ENCODE measurements at places on chromosomes 4 and X.

GRCh38 chrX:47202316-47202715 lies 8.7 kb downstream of the UBA1 start:
- no peak for DNase-seq

- DNase-seq, result no peak
Observed at GRCh38 chr4:78020677-78021076, 36.4 kb upstream of the FRAS1 start.

DNA sequence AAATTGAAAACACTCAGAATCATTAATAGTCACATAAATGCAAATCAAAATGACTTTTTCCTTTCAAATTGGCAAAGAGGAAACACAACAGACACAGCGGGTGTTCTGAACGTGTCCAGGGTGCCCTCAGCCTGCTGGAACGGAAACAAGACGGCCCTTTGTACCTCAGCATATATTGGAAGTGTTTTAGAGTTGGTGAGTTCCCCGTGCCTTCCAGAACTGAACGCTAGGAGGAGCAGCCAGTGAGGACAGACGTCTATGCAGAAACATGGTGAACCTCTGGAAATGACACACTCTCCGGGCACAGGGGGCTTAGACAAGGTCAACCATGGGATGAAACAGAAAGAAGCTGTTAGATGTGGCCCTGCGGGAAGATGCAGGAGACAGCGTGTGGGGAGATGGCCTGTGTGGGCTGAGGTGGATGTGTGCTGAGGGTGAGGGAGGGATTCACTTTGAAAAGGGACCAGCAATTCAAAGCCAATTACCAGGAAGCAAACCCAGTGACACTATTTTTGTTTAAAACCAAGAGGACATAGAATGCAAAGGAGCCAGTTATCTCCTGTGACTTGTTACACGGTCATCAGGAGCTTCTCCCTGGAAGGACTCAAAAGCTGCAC lies 40.4 kb downstream of the RNF212 start:
- peak; percentile 69 for DNase-seq

- DNase-seq, result no peak
Observed at GRCh38 chrX:80267790-80268189, 152.5 kb upstream of the TENT5D start.

- DNase-seq, result peak; percentile 67
Observed at GRCh38 chrX:10014462-10015354, 47.5 kb downstream of the CLDN34 start.

DNA sequence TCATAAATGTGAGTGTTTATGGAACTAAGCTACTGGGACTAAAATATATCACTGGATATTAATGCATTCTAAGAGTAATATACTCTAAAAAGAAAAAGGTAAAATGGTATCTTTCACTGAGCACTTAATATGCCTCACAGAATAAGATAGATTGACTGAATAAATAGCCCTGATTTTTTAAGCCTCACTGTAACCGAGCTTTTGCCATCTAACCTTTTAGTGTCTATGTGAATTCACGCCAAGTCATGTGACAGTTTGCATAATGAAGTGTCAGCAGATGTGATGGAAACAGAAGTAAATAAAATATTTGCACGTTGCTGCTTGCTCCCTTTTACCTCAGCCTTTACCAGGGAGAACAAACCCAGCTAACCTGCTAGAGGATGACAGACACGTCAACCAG lies 119.7 kb upstream of the NWD2 start:
- no peak for DNase-seq

DNA sequence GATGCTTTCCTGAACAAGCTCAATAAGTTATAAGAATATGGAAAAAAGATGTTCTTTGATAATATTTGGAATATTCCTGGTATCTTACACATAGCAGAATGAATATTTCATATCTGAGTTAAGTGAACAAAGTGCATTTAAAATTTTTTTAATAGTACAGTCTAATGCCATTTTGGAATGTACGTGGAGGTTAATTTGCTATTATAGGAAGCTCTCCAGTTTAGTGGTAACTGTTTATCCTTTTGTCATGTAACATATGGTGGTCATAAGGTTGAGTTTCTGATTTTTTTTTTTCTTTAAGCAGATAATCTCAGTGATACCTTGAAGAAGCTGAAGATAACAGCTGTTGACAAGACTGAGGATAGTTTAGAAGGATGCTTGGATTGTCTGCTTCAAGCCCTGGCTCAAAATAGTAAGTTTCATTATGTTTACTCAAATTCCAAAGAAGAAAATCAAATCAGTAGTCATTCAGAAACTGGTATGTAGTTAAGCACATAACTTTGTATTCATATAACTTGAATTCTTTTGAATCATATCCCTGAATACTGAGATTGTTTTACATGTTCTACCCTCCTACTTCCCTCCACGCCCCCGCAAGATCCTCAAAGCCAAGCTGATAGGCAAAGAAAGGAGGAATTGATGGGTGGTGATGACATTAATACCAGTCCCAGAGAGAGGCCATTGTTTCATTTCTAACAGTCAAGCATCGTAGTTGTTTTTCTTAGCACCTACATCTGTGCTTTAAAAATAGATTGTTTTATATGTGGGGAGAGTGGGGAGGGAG lies 32.1 kb downstream of the RAP1GDS1 start:
- DNase-seq, result no peak

- no peak for DNase-seq
Observed at GRCh38 chr4:52421811-52422213, 237.3 kb downstream of the USP46 start.

DNA sequence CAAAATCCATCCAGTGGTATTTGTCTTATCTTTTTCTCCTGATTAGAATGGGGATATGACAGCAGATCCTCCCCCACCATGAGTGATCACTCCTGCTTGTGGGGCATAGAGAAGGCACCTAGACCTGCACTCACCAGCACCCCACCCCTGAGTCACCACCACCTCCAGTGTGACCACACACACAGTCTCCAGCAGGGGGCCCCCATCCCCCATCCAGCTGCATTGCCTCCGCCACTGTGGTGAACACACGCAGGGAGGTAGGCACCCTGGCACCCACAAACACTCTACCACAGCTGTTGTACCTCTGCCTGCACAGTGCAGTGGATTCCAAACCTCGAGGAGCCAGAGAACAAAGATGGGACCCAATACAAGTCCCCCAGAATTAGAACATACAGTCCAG lies 9.0 kb upstream of the MAGEA8 start:
- DNase-seq, result no peak

DNA sequence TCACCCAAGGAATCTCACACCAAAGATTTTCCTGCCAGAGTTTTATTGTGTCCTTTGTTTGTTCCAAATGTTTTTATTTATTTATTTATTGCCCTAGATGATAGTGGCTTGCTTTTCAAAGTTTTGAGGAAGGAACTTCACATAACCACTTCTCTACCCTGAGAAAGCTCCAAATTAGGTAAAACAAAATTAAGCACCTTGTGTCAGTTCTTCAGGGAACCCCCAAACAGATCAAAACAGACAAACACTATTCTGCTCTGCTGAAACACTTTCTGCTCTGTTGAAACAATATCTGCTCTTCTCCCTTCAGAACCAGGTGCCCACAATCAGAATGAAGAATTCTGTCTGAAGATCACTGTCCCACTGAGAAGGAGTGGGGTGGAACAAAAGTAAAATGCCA lies 16.5 kb upstream of the CYBB start:
- no peak for DNase-seq

- DNase-seq, result no peak
Observed at GRCh38 chrX:94914235-94914634, 1240.2 kb downstream of the FAM133A start.

GRCh38 chr4:119525005-119525749 lies 103.4 kb downstream of the PDE5A start:
- no peak for DNase-seq

GRCh38 chr4:63275491-63275890 lies 1133.8 kb downstream of the TECRL start:
- DNase-seq, result no peak

DNA sequence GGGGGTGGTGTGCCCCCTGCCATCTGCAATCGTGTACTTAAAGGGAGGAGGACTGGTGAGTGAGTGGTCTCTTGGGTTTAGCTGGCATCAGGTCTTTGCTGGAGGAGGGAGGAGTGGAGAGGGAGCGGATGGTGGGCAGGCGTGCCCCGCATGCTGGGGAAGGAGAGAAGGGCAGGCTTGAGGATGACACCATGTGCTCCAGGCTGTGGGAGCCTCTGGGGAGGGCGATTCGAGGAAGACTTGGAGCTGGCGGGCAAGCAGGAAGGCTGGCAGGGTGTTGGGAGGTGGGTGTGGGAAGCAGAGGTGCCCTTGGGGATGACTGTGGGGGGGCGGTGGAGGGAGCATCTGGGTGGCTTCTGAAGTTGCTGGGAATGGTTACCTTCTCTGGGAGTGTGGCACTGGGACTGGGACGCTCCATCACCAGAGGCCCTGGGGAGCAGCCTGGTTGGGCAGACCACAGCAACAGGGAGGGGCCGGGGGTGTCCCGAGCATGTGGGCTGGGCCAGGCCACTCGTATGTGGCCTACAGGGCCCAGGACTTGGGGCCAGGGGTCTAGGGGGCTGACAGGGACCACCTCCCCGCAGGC lies 30.8 kb upstream of the AFAP1 start:
- DNase-seq, result no peak

- no peak for DNase-seq
Observed at GRCh38 chr4:89000844-89001360, 56.1 kb downstream of the FAM13A start.

DNA sequence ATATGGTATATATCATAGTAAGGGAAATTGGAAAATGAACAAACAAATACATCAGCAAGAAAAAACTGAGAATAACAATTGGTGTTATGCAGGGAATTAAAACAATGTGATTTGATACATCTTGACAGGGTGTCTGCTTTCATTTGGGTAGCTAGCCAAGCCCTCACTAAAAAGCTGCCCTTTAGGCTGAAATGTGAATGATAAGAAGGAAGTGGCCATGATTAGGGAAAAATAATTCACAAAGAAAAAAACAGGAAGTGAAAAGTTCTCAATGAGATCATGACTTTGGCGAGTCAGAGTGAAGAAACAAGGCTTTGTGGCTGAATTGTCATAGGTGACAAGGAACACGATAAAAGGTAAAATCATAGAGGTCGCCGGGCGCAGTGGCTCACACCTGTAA lies 675.8 kb upstream of the SLIT2 start:
- no peak for DNase-seq

DNA sequence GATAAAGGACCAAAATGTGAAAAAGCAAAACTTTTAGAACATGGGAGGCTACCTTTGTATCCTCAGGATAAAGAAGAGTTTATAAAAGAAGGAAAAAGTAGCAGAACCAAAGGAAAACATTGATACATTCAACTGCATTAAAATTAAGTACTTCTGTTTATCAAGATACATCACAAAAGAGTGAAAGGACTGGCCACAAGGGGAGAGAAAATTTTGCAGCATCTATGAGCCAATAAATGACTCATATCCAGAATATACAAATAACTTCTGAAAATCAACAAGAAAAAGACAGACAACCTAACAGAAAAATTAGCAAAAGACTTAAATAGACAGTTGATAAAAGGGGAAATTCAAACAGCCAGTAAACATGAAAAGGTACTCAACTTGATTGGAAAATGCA lies 177.1 kb downstream of the RBMX2 start:
- DNase-seq, result no peak

DNA sequence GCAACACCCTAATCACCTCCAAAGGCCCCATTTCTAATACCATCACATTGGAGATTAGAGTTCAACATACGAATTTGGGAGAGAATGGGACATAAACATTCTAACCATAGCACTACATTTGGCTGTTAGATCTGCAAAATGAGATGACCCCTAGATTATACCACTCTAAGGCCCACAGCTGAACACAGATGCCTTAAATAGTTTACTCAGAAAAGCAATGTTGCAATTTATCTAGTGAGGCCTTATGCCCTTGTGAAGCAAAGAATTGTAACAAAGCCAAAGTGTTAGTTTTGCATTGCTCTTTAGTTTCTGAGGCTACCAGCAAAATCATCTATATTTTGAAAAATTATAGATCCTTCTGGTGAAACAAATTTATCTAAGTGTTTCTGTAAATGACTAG lies 31.6 kb upstream of the ARHGEF6 start:
- DNase-seq, result no peak

- no peak for DNase-seq
Observed at GRCh38 chr4:22645481-22646182, 47.1 kb upstream of the GBA3 start.

DNA sequence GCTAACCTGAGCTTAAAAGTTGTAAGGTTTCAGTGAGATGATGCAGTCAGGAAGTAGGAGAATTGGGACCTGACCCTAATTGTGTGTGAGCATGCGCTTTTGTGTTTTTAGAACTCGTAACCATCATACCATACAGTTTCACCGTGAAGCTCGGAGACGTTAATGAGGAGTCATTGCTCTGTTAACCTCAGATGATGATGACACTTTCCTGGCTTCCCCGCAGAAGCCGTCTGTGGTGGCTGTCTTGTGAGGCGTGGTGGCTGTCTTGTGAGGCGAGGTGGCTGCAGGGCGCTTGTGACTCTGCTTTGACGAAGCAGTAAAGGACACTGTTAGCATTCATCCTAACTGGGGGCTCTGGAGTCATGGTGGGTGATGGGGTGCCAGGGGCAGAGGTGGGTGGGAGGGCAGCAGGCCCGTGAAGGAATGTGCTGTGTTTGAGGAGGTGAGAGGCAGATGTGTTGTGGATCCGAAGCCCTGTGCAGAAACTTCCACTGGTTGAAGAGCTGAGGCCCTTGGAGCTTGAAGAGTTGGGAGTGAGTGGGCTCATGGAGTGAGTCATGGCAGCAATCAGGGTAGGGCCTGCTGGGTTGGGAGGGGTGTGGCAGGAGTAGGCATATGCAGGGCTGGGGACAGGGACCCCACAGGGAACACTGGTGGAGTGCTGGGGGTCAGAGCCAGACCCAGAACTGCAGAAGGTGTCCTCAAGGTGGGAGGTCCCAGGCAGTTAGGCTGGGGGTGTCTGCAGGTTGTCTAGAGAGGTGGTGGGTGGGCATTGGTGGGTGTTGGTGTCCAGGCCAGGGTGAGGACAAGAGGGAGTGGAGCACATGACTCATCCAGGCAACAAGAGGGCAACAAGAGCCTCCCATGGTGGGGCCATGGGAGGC lies 57.4 kb downstream of the NSD2 start:
- DNase-seq, result no peak

GRCh38 chrX:154648931-154649330 lies 4.4 kb downstream of the CTAG2 start:
- DNase-seq, result no peak

DNA sequence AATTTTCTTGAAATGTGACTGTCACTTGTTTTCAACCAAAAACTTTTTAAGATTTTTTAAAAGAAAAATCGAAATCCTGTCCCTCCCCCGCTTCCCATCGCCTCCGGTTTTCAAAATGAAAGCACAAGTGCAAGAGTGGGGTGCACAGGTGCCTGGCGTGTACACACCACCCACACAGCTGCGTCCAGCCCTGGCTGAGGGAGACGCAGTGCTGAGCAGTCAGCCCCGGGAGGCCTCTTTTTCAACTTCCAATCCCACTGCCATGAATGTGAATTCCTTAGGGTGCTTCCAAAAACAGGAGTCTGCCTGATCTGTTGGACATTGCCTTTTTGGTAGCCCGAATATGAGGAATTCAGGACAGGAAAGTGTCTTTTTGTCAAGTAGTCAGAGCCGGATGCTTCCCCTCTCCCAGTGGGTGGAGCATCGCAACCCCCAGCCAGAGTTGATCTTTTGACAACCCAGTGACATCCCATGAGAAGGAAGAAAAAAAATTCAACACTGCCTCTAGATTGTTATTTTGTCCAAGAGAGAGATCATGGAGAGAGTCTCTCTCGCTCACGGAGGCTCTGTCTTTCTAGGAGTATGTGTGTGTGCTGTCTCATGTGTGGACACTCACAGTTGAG lies 8.9 kb downstream of the PRRG3 start:
- no peak for DNase-seq

Data from neural crest cell (in vitro differentiated cells).